Mesothelial cell of epicardium (in vitro differentiated cells): ENCODE measurements at places on chromosomes 16 and 17.

DNA sequence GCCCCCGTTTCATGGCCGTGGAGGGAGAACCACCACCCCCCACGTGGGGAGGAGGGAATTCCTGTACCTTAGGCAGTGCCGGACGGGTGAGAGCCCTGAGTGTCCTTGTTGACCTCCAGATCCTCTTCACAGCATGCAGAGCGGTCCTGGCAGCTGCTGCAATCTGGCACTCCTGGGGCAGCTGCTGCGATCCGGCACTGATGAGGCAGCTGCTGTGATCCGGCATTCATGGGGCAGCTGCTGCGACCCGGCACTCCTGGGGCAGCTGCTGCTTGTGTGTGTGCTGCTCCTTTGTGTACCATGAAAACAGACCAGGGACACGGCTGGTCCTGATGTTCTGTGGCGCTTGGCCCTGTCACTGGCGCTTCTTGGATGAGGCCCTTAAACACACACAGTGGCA is 12.8 kb downstream of the ZNF778 start:
- DNase-seq: no peak

- DNase-seq: peak; percentile 97
These were observed at the start of the genes CTU2 and RNF166 for GRCh38 chr16:88706229-88706964. TSS of gene CTU2 (plus strand) at chr16:88706503. CDS start at chr16:88706531, 28 bp downstream. TSS of gene RNF166 (minus strand) at chr16:88706408. CDS start at chr16:88706325, 83 bp downstream.

DNA sequence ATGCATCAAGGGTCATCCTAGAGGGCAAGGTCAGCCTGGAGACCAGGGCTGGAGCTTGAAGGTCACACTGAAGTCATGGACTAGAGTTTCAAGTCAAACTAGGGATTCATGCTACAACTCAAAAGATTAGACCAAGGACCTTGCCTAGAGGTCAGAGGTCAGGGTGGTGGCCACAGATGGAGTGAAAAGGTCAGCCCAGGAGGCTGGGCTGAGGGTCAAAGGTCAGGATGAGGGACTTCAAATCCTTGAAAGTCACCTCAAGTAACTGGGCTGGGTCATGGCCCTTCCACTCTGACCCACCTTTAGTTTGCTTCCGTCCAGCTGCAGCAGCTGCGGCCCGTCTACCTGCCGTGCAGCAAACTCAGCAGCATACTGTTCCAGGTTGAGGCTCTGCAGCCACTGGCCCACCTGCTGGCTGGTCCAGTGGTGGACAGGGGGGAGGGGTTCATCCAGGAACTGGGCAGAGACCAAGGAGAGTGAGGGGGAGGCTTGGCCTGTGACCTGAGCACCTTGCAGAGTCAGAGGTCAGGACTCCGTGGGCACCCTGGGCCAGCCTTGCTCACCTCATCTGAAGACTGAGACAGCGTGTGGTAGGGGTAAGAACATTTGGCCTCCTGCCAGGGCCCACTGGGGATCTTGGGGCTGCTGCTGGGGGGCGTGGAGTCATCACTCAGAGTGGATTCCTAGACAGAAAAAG is 16.2 kb downstream of the SAMD14 start:
- no peak for DNase-seq

DNA sequence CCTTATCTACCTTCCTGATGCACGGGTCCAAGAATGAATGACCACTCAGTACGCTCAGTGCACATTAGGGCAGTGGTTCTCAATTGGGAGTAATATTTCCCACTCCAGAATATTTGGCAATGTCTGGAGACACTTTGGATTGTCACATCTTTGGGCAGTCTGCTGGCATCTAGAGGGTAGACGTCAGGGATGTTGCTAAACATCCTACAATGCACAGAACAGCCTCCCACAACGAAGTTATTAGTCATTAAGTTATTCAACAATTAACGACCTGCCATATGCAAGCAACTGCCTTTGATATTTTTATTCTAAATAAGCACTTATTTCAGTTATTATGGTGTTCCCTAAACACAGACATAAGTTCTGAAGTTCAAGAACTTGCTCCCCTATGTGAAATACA is 669.3 kb downstream of the TOX3 start:
- DNase-seq: no peak

GRCh38 chr17:58722696-58723095 is 30.3 kb downstream of the RAD51C start:
- DNase-seq: no peak

GRCh38 chr16:65908568-65908967 is 457.9 kb upstream of the CDH5 start:
- DNase-seq: no peak

GRCh38 chr16:49608779-49609178 is 235.2 kb downstream of the C16orf78 start:
- no peak for DNase-seq

DNA sequence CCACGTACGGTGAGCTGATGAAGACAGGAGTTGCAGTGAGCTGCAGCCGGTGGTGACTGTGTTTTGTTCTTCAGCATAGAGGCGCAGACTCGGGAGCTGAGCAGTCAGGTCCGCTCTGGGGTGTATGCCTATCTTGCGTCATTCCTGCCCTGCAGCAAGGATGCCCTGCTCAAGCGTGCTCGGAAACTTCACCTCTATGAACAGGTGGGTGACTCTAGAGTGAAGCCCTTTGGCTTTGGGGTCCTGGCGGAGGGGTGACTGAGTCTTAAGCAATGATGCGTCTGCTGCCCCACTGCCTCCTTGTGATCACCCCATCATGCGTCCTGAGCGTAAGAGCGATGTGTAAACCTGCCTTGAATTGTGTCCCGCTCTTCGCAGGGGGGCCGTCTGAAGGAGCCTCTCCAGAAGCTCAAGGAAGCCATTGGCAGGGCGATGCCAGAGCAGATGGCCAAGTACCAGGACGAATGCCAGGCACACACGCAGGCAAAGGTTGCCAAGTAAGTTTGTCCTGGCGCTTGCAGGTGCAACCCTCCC is 22.9 kb downstream of the UBN1 start:
- no peak for DNase-seq

DNA sequence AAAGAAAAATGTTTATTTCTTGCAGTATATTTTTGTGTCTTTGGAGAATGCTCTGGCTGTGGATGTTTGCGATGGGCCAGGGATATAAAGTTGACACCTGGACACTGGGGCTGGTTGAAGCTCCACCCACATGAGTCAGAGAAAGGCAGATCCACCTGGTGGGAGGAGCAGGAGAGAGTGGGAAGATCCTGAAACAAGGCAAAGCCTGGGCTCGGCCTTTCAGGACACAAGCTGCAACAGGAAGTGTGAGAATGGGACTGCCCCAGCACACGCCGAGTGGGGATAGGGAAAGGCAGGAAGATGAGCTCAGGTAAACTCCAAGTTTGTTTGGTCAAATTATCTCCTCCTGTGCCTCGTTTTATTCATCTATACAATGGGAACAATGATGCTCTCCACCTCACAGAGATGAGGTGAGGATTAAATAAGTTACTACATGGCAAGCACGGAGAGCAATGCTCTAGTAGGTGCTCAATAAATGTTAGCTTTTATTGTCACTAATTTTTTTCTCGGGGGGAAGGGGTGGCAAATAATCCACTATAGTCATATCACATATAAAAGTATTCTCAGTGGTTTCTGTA is 21.4 kb upstream of the PITPNM3 start:
- no peak for DNase-seq

DNA sequence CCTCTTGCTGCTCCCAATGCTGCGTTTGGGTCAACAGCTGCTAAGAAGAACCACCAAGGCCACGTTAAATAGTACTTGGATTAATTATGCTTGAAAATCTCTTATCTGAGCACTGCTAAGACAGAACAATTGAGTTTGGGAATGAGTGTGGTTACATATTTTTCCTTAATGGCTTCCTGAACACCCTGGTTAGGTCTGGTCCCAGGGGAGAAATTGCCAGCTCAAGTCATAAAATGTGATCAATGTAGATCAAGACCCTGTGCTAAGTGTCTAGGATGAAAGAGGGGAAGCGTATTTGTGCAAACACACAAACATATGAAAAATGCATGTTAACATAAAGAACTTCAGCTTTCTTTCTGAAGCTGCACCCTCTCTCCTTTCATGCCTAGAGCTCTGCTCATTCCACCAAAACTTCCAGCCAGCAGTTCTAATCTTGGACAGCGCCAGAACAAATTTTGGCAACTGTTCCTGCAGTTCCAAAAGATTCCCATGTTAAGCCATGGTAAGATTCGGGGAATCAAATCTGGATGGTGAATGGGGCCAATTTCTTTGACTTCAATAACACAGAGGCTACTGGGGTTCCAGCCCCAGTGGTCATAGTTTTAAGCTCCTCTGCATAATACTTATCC is 72.0 kb downstream of the ZFHX3 start:
- DNase-seq: no peak

DNA sequence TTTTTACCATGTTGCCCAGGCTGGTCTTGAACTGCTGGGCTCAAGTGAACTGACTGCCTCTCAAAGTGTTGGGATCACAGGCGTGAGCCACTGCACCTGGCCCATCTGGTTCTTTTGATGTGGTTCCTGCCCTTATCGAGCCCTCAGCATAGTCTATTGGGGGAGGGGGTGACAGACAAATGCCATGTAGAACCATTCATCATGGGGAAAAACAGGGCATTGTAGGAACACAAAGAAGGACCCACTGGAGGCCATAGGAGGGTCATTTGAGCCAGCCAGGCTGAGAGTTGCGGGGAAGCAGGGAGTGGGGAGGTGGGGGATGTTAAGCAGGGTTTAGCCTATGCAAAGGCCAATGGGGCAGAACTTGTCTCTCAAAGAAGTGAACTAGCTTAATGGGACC is 11.9 kb downstream of the SEC14L5 start:
- DNase-seq: no peak

GRCh38 chr16:23748630-23749029 is 6.2 kb upstream of the CHP2 start:
- no peak for DNase-seq

DNA sequence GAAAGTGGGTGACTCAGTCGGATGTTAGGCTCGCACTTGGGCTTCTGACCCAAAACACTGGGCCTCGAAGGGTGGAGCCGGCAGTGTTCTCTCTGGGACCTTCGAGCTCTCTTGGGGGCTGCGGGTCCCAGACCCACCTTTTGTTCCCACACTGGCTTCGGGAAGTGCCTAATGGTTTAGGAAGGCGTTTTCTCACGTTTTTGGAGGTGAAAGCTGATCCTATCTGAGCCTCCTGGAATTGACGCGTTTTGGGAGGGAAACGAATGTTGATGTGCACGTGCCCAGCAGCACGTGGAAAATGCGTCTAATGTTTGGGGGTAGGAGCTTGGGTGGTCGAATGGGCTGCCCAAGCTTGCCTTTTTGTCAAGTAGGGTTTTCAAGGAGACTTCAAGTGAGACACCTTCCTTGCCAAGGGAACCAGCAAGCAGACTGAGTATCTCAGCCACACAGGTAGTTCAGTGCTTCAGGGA is 666 bp downstream of the HGS start:
- no peak for DNase-seq

DNA sequence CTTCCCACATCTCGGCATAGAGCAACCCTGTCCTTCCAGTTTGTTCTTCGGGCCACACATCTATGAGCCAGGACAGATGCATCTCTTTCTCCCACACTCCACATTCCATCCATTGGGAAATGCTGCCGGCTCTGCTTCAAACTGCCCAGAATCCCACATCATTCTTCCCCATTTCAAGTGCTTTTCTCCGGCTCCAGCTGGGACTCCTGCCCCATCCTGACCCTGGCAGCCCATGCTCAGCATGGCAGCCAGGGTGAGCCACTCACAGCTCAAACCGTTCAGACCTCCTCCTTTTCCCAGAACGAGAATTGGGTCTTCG is 132.8 kb upstream of the SDK2 start:
- DNase-seq: no peak

DNA sequence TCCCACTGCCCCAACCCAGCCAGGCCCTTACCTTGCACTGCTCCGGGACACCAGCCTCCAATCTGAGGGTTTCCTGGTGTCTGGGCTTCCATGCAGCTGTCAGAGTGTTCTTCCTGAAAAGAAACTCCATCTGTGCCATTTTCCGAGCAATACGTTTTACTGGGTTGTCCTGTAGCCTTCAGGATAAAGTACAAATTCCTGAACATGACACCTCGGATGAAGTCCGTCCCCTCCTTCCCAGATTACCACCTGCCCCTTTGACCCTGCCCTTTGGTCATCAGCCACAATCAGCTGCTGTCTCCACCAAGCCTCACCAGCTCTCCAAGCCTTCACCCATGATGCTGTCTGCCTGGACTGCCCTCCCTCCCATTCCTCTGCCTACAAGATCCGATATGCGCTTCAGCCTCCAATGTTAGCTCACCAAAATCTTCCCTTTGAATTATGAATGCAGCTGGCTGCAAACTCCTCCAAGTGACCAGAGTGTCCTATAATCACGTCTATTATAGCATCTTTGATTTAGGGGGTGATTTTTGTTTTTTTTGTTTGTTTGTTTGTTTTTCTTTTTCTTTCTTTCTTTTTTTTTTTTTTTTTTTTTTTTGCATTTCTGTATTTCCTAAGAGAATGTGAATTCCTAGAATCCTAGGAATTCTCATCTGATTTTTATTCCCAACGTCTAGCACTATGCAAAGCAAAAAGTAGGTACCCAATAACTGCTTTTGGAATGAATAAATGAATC is 60.6 kb upstream of the KIFC3 start:
- no peak for DNase-seq

GRCh38 chr16:88353691-88354090 is 29.1 kb upstream of the ZNF469 start:
- no peak for DNase-seq

DNA sequence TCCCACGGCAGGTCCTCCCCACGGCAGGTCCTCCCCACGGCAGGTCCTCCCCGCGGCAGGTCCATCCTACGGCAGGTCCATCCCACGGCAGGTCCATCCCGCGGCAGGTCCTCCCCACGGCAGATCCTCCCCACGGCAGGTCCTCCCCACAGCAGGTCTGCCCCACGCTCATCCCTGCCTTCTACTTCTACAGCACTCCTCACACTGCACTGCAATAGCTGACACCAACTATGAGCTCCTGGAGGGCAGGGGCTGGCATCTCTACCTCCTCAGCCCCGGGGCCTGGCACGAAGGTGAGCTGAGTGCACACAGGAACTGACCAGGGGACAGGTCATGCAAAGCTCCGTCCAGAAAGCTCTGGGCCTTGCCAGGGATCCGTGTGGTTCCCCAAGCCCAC is 45.3 kb downstream of the RPH3AL start:
- DNase-seq: no peak
